ENCODE measurements at places on chromosomes 3 and 15.

- DNase-seq, result no peak
Measured at GRCh38 chr3:27216295-27216855, 152.8 kb downstream of the NEK10 start.

DNA sequence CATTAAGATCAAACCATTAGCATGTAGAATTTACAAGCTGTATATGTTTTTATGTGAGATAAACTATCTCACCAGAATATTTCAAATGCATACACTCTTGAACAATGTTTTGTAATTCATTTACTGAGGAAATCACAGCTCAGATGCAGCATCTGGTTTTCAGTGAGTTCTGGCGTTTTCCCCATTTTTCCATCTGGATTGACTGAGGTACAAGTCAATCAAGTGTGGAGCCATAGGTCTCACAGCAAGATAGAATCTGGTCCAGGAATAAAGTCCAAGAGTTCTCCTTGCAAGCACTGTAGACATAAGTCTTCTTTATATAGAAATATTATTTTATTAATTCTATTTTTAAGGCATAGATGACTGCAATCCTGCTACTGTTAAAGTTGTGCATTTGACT, 219.3 kb downstream of the ZBBX start:
- no peak for DNase-seq

GRCh38 chr15:48891232-48891765, 13.4 kb downstream of the EID1 start:
- no peak for DNase-seq

- no peak for DNase-seq
Measured at GRCh38 chr3:19559724-19560442, 374.1 kb downstream of the EFHB start.

DNA sequence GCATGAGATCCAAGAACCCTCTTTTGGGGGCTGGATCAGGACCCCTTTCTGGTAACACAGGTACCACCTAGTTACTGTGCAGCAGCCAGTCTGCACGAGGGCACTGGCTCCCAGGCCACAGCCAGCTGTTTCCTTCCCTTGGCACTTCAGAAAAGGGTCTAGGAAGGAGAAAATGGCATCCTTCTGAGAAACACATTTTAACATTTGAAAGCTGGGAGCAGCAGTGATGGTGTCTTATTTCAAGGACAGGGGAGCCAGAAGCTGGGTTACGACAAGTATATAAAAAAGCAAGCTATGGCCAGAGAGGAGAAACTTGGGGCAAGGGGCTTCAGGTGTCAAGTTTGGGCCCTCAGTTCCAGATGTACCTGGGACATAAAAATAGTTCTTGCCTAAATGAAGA, 282.8 kb downstream of the CTNNB1 start:
- no peak for DNase-seq

- DNase-seq, result no peak
Measured at GRCh38 chr3:37024820-37025405, 31.6 kb downstream of the MLH1 start.

- no peak for DNase-seq
Measured at GRCh38 chr3:116256843-116257485, 188.3 kb downstream of the LSAMP start.

DNA sequence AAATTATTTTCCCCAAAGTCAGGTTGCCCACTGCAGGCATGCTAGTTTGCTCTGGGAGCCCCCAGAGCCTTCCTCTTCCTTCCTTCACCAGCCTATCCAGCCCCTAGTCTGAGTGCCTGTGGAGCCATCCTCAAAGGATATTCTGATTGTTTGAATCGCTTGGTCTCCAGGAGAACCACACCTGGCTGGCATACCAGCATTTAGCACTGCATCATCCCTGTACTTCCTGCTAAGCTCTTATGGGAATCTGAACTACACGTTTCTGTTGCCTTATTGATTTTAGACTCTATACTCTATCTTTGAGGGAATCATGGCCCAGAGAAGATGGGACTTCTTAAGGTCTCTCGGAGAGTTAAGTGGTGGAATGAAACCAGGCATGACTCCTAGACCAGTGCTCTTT, 26.3 kb downstream of the ZBTB38 start:
- DNase-seq, result no peak

DNA sequence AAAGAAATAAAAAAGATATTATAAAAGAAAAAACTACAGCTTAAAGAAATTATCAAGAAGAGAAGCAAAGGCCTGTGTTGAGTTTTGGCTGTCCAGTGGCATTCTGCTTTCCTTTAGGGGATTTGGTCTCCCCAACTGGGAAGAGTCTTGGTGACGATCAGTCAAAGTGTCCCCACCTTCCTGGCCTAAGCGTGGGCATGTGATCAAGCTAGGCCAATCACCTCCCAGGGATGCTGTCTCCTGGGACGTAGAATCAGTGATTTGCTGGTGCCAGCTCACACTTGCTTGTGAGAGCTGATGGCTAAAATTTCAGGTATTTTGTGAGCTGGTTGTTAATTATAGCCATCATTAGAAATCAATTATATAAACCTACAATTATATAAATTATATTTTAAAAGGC, 69.5 kb downstream of the ATP2B2 start:
- no peak for DNase-seq

- no peak for DNase-seq
Measured at GRCh38 chr15:88745065-88745464, 58.2 kb upstream of the ACAN start.

DNA sequence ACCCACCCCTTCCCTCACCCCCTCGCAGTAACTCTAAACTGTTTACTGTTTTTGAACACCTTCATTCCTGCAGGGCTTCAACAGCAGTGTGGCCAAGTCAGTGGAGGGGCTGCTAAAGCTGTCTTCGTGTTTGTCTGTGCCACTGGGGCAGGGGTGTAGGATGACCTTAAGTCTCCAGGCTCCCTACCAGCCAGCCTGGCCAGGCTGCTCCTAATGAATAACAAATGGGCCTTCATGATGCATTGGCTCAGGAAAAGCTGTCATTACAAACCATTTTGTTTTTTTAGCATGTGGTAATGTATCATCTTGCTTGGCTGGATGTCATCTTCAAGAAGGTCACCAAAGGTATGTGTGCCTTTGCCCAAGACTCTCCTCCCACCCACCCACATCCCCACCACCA, 372.2 kb upstream of the WNT5A start:
- no peak for DNase-seq

- DNase-seq, result no peak
Measured at GRCh38 chr3:14001136-14001535, 121.3 kb upstream of the WNT7A start.

- DNase-seq, result no peak
Measured at GRCh38 chr15:60758961-60759729, 280.2 kb upstream of the ICE2 start.

DNA sequence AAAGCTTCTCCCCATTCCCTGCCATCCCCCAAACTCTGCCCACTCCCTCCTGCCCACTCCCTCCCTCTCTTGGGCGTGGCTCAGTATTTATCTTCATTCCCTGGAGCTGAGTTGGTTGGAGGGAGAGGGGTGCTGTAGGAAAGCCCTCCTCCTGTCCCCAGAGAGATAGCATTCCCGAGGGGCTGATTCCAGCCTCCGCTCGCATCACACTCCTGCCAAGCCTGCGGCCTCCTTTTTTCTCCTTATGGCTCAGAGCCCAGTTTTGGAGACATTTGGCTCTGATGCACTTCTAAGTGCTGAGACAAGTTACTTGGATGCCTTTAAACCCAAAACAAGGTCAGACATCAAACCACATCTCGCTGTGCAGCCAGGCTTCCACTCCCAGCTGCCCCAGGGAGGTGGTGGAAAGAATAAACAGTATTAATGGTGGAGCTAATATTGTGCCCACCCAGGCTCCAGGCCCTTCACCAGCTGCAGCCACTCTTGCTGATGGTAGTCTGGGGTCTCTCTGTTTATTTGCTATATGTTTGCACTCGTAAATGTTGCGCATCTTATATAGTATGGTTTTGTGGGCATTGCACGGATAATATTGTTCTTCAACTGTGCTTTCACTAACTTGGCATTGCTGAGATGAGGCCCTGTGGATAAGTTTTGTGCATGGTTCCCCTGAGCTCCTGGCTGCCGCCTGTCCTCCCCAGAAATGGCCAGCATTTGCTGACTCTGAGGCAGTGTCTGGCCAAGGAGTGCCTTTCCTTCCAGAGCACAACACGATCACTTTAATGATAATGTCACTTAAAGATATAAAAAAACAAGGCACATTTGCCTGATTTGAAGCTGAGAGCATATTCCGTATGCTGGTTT, 157.2 kb downstream of the LRRC28 start:
- DNase-seq, result no peak

GRCh38 chr15:28006116-28006905, 92.8 kb downstream of the OCA2 start:
- no peak for DNase-seq

DNA sequence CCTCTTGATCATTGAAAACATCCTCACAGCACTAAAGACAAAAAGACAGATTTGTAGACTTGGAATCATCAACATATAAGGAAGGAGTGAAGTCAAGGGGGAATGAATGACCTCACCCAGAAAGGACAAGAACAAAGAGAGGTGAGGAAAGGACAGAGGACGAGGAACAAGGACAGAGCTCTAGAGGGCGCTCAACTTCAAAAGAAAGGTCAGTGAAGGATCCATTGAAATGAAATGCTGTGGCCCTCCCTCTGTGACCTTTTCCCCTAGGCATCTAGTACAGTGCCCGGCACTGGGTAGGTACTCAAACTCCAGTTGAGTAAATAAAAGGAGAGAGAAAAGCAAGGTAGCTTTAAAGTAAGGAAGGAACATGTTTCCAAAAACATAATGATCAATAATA, 2.6 kb downstream of the ATP8B4 start:
- DNase-seq, result no peak

- no peak for DNase-seq
Measured at GRCh38 chr3:63877737-63878393, 14.2 kb downstream of the ATXN7 start.

DNA sequence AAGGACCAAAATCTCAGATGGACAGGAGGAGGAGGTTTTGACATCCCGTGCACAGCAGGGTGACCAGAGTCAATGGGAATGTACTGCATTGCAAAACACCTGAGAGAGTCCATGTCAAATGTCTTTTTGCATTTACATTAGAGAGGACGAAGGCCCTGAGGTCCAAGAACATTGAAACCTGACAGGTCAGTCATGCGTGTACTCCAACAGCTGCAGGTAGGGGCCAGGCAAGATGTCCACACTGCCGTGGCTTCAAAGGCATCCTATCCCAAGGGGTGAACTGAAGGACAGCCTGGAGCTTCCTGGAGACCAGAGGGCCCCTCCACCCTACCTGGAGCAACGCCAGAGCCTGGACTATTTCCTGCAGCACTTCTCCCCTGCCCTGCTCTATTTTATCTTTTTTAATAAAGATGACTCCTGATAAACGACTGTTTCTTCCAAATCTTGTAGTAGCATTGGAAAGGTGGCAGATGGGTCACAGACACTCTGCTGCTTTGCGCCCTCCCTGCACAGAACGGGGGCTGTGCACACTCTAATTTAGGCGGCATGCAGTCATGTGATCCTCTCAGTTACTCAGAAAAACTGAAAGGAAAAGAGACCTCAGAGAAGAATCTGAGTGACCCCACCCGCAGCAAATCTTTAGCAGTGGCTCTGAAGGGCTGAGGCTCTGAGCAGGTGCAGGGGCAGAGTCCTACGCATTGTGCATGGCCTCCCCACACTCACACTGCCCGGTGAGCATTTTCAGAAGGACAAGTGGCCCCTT, 68.2 kb downstream of the HMCES start:
- no peak for DNase-seq

GRCh38 chr3:141266797-141267555, 35.4 kb downstream of the PXYLP1 start:
- no peak for DNase-seq

- no peak for DNase-seq
Measured at GRCh38 chr15:92901072-92901761, 1.1 kb downstream of the CHD2 start.

GRCh38 chr3:187982142-187982541, 171.8 kb upstream of the LPP start:
- DNase-seq, result no peak

DNA sequence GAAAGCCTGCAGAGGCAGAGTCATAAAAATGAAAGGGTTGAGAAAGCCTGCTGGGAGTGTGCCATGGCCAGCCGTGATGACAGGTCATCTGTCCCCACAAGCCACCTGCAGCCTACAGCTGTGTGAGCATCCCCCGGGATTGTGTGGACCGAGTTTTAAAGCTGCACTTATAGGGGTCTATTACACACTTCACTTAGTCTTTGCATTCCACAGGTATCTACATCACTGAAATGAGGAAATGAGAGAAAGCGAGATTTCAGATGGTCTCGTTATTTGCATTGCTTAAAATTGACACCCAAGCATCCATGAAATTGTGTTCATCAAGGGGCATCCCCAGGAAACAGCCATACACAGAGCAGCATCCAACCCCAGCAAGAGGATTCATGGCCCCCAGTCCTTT, 137.6 kb upstream of the TRIM42 start:
- no peak for DNase-seq

GRCh38 chr3:141471160-141471559, 15.7 kb upstream of the RASA2 start:
- no peak for DNase-seq

DNA sequence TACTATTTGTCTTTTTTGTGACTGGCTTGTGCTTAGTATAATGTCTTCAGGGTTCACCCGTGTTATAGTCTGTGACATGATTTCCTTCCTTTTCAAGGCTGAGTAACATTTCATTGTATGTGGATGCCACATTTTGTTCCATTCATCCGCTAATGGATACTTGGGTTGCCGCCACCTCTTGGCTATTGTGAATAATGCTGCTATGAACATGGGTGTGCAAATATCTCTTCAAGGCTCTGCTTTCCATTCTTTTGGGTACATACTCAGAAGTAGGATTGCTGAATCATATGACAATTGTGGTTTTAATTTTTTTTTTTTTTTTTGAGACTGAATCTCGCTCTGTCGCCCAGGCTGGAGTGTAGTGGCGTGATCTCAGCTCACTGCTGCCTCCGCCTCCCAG, 15.4 kb downstream of the CRTC3 start:
- no peak for DNase-seq

DNA sequence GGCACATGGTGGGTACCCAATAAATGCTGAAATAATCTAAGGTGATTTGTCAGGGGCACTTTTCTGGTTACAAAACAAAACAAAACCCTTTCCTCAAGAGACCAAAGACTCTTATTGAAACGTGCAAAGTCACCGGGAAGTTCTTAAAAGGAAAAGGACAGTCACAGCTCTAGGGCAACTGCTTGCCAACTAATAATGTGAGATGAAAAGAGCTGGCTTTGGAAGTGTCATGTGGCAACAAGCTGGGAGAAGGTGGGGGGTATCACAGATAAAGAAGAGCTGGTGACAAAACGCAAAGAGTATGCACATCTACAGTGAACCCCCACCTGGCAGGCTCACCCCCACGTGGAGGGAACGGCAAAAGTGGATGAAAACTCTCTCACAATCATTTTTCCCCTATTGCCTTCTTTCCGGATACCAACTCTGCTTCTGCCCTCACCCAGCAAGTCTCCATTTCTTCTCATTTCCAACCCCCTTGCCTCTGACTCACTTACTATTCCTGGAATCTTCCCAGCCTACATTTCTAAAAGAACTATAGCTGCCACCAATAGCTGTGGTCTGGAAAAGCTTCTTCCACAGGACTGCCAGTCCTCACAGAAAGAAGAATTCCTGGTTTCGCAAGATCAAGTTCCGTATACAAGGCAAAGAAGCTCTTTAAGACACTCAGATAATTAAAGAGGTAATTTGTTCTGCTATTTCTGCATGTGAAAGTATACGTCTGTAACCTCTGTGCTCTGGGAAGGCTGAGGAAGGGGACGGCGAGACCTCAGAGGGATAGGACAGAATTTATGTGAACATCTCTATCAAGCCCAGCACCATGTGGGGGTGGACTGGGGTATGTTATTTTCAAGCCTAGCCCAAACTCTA, 21.8 kb upstream of the ANPEP start:
- DNase-seq, result no peak

- no peak for DNase-seq
Measured at GRCh38 chr3:155342344-155342743, 48.9 kb upstream of the STRIT1 start.

Data from epithelial cell of prostate (primary cell).